ENCODE measurements at places on chromosomes 12 and 14.

GRCh38 chr12:49974231-49974675 is 1.5 kb downstream of the AQP6 start:
- DNase-seq = no peak

DNA sequence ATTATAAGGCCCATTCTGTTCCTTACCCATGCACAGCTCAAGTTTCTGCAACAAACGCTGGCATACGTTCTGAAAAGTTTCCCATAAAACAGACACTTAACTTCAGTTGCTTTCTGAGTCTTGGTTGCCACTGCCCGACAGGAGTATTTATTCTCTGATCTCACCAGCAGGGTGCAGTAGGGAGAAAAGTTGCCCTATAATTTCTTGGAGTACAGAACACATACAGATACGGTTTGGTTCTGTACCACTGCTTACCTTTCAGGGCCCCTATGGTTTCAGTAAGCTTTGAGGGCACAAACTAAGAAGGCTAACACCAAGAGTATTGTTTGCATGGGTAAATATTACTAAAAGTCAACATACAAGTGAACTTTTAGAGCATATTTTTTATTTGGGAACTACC is 77.9 kb downstream of the SPATA7 start:
- DNase-seq = no peak

DNA sequence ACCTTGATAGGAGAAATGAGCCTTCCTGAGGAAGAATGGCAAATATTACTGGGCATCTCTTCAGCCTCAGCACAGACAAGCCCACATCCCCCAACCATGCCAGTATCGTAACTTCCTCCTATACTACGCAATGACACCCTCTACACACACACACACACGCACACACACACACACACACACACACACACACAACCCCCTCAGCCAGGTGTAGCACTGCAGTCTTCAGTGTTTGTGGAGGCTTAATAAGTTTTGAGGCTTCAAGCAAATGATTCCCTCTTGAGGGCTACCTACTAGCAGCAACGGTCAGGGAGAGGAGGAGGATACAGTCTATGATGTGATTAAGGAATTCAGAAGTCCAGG is 1.6 kb downstream of the DGKA start:
- peak; percentile 52 for DNase-seq

- no peak for DNase-seq
Observed at GRCh38 chr12:67710582-67710981, 62.0 kb downstream of the DYRK2 start.

DNA sequence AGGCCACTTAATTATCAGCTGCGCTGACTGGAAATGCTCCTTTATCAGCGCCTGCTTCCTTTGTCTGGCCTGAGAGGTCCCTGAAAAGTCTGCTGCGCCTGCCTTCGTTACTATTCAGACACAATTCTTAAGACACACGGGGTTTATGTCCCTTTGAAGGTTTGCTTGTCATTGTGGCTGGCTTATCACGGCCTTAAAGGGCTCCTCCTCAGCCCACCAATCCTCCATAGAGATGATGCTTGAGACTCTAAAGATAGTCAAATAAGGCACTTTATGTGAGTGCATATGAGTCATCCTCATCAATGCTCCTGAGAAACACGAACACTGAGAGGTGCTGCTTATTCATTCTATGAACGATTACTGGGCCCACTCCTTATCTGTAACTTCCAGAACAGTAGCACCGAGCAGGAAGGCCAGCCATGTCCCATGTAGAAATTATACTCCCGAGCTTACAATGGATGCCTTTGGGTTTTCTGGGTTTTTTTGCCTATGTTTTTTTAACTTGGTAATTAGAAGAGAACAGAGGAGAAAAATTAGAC is 1268.2 kb upstream of the TMEM132C start:
- no peak for DNase-seq

GRCh38 chr12:27024291-27024690 is 1.9 kb downstream of the MED21 start:
- DNase-seq = no peak

- DNase-seq = no peak
Observed at GRCh38 chr12:113130457-113131135, 5.0 kb downstream of the RASAL1 start.

All from central memory CD4-positive, alpha-beta T cell (primary cell).